ENCODE measurements at places on chromosomes 11 and 22.

DNA sequence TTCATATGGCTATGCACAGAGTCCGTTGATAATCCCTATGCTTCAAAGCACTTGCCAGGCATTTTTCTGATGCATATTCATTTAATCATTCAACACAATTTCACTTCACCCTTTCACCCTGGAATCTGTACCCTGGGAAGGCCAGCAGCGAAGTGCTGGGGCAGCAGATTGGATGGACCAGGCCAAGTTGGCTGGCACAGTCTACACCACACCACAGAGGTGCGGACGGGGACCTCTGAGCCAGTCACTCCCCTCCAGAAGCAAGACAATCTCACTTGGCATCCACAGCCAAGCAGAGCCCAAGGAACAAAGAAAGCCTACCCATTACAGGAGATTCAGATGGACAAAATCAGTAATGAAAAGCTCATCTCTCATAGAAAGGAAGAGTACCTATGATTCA lies 130.2 kb downstream of the GALNT18 start:
- no peak for DNase-seq

GRCh38 chr22:48368975-48369525 lies 1458.6 kb downstream of the BRD1 start:
- DNase-seq: no peak

DNA sequence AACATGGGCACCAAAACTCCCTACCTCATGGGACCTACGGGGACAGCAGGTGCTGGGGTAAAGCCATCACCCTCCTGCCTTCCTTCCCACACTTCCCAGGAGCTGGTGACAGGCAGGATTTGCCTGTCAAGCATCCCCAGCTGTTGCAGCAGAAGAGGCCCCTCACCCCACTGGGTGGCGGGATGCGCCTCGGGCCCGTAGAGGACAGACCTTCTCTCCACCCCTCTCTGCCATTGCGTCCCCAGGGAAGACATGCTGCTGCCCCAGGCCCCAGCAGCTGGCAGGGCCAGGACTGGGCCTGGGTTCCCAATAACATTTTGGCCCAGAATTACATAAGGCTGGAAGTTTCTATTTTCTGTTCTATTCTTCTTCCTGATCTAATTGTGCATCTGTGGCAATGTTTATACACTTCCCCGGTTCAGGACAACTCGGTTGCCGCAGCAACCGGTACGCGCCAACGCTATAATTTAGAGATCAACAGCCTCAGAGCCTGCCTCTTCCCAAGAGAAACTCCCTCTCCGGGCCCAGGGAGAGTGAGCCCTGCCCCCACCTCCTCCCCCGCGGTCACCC lies 25.4 kb downstream of the KCNJ4 start:
- DNase-seq: peak; percentile 29

DNA sequence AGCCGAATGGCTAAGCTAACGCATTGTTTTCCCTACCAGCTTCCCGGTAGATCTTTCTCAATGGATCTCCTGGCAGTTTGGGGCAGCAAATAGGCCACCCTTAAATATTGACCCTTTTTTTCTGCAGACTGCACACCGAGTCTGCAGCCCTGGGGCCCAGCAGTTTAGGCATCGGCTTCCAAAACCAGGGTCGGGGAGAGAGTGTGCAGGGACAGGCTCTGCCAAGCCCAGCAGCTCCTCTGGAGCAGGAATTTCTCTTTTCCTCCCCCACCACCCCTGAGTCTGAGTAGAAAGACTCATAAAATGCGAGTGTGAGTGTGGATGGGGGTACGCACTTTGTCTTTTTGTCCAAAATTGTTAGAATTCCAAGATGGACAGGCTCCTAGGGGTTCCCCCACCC lies 113.2 kb downstream of the FEZ1 start:
- DNase-seq: no peak

DNA sequence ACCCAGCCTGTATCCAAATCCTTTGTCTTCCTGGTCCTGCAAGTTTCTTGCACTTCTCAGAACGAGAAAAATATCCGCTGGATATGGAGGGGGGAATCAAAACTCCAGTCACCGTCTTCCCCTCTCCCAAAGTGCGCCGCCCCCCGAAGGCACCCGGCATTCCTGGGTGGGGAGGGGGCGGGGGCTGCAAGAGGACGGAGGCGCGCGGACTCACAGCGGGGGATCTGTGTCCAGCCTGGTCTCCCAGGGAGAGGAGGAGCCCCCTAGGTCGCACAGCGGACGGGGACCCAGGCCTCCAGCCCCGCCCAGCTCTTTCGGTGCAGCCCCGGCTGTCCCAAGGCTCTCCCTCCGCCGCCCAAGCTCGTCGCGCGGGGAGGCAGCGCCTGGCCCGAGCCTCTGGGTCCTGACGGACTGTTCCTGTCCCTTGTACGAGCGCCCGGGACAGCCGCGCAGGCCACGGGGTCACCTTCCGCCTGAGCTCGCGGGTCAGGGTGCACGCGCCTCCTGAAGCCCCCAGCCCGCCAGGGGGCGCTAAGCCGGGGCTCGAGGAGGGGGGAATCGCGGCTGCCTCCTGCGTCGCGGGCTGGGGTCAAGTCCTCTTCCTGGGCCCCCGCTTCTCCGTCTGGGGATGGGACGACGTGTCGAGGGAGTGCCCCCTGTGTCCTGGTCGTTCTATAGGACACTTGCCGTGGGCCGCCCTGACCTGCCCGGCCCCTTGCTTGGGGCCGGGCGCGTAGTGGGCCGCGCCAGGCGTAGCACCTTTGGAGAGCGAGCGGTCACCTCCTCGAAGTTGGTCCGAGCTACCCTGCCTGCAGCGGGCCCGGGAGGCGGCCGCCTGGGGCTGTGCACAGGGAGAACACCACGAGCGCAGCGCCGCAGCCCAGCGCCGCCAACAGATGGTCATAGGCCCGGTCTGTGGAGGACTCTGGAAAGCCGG lies 2.4 kb upstream of the WNT11 start:
- peak; percentile 98 for DNase-seq

DNA sequence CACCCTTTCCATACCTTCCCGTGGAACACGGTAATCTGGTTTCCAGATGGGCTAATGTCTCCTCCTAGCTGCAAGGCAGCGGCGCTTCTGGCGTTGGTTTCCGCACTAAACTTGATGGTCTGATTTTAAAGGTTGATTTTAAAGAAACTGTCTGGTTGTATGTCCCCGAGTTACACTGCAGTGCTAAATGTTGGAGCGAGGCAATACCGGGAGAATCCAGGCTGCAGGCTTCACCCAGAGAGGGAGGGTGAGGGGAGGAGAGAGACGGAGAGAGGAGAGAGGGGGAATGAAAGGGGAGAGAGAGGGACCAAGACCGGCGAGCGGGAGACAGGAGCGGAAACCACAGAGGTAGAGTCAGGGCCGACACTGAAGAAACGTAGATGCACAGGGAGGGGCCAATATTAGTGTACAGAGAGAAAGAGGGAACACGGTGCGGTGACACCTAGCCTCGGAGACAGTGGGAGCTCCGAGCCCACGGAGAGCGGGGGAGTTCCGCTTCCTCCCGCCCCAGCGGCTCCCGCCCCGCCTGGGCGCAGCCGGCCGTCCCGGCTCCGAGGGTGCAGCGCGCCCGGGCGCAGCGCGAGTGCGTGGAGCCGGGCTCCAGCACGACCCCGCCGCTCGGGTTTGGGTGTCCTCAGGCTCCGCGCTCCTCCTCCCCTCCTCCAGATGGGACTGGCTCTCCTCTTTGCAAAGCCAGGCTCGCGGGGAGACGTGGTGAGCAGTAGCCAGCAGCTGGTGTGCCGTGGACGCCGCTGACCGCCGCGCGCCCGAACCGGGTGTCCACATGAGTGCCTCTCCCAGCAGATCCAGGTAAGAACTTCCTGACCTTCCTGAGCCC lies 71.9 kb upstream of the GRAMD1B start:
- DNase-seq: peak; percentile 62

- peak; percentile 63 for DNase-seq
These were observed 9.0 kb upstream of the APOBEC3H start for GRCh38 chr22:39087881-39088684.

DNA sequence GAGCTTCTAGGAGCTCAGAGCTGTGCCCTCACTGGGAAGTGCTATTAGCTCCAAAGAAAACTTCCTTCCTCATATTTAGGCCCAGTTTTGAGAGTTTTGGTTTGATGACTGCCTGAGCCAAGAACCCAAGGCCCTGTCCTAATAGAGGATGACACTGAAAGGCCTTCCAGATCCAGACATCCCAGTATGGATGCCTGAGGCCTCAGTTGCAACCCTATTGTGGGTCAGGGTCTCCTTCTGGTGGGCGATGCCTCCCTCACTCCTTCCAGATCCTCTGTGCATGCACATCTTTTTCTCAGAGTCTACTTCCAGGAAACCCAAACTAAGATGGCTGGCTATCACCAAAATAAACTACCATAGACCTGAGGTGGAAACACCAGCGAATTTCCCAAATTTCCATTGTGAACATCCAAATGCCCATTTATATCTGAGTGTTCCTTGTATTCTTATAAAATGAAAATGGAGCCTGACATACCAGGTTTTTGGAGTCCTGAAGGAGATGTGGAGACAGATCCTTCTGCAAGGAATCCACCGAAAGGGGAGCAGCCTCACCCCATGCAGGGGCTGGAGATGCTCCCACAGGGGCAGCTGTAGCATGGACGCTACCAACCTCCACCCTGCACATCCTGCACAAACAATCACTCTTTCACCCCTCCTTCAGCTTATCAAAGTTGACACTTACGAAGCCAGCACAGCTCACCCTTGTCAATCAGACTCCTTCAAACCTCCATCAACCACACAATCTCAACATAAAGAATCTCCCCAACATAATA lies 61.1 kb downstream of the GGTLC2 start:
- no peak for DNase-seq

Measured in DMS53 (cell line).